ENCODE measurements at places on chromosomes 12 and 14.

DNA sequence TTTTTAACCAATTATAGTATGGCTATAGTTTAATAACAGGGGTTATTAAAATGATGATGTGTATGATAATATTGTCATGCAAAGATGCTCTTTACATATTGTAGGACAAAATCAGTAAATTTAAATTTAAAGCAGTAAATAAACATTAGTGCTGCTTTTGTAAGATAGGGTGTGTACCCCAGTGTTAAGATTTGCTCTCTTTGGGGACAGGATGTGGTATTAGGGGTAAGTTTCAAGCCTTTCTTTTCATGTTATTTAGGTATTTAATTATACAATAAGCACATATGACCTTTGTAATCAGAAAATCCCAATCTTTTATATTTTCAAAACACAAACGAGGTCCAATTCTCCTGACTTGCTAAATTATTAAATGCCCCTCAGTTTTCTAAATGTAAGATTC lies 39.7 kb upstream of the RPH3A start:
- no peak for DNase-seq

GRCh38 chr14:71180397-71180796 lies 273.1 kb downstream of the PCNX1 start:
- no peak for DNase-seq

GRCh38 chr12:42744539-42745182 lies 155.1 kb upstream of the PRICKLE1 start:
- DNase-seq = no peak

- DNase-seq = peak; percentile 70
Observed at GRCh38 chr14:64569138-64569631, 19.4 kb downstream of the PPP1R36 start.

- DNase-seq = peak; percentile 60
Observed at GRCh38 chr12:53696285-53696654, 20.4 kb upstream of the ATP5MC2 start.

DNA sequence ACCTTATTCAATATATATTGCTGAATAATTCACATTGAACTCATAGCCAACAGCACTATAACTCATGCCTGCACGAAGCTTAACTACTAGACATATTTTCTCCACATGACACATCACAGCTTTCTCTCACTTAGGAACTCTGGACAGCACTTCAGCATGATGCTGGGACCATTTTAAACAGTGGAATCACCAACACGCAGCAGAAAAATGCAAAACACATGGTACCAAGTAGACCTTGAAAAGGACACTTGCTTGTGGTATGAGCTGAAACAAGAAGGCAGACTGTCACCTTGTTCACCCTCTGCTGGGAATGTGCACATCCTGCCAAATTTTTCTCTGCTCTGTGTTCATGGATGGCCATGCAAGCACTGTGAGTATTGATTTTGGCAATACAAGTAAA lies 34.8 kb upstream of the CD9 start:
- DNase-seq = no peak

DNA sequence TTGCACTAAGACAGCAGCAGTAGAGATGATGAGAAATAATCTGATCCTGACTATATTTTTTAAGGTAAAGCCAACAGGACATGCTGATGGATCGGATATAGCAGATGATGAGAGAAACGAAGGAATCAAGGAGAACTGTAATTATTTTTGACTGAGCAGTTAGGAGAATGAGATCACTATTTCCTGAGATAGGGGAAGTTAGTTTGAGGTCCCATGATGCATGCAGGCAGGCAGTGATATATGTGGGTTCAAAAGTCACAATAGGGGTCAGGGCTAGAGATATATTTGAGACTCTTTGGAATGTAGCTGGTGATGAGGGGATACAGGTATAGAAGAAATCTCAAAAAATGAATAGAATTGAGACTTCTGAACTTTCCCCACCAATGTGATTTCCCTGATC lies 107.6 kb downstream of the GTF2A1 start:
- no peak for DNase-seq

- no peak for DNase-seq
Observed at GRCh38 chr12:131907379-131908091, 13.1 kb downstream of the ULK1 start.

DNA sequence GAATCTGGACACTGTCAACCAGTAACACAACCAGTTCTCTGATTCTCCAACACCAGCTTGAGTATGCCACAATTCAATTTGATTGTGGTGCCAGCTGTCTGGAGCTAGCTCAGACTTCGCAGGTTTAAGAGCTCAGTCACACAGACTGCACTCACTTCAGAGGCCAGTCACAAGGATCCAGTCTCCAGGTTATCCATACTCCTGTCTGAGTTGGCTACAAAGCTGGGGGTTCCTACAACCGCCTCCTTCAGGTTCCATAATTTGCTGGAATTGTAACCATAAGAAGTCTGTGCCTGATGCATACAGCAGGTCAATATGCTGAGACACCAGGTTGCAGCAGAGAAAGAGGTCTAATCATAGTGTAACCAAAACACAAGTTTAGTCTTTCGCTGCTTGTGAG lies 70.5 kb upstream of the CPSF6 start:
- no peak for DNase-seq

GRCh38 chr14:64625386-64626232 lies 75.8 kb downstream of the PPP1R36 start:
- DNase-seq = no peak

- no peak for DNase-seq
Observed at GRCh38 chr12:71276541-71276940, 118.7 kb upstream of the TSPAN8 start.

GRCh38 chr12:89470741-89471509 lies 53.7 kb downstream of the GALNT4 start:
- DNase-seq = no peak

GRCh38 chr12:61891632-61892031 lies 368.6 kb upstream of the USP15 start:
- DNase-seq = no peak

GRCh38 chr12:38151991-38152700 lies 164.4 kb upstream of the ALG10B start:
- DNase-seq = no peak

- DNase-seq = no peak
Observed at GRCh38 chr14:74582910-74583581, 29.0 kb downstream of the LTBP2 start.

GRCh38 chr12:45215419-45216229 lies at the start of gene ANO6:
Gene ANO6 (plus strand): TSS chr12:45216095. CDS start chr12:45216322, 227 bp downstream.
- DNase-seq = peak; percentile 66

DNA sequence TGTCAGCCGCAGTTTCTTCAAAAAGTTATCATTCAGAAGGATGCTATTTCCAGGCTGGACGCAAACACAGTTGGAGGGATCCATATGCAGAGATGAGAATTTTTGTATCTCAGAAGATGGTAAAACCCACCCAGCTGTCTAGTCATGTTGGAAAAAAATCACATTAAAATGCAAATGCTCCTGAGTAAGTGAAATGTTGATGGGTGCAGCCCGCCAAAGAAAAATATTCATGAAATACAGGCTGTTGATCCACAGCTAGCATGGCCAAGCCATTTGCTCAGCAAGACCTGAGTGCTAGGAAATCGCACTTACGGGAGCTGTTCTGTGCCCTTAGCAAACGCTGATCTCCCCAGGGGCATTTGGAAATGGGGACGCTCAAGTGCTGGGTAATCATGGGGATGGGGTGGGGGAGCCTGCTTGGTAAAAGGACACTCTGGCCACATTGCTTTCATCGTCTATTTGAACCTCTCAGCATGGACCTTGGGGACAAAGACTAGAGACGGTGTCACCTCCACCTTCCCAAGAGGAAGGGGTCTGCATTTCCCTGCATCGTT lies 25.7 kb downstream of the TUNAR start:
- DNase-seq = no peak

GRCh38 chr14:72291908-72292688 lies 359.9 kb downstream of the RGS6 start:
- DNase-seq = peak; percentile 2

GRCh38 chr12:64170024-64170423 lies 52.1 kb downstream of the KICS2 start:
- no peak for DNase-seq

DNA sequence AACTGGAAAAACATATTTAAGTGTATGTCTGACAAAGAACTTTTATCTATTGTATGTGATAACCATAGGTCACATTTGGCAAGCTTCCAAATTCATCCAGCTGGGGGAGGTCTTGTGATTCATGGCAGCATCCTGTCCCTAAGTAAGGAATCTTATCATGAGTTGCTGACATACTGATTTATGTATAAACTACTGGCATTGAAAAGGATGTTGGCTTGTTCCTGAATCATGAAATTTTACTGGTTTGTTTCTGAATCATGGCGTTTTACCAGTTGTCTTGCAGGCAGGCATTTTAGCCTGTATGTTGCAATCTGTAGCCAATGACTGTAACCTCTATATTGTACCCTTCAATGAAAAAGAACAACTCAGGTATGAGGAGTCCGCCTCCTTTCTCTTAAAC lies 244.8 kb downstream of the IPO8 start:
- no peak for DNase-seq

GRCh38 chr14:69214393-69214792 lies 23.1 kb downstream of the EXD2 start:
- DNase-seq = no peak

GRCh38 chr12:45434094-45434493 lies 218.2 kb downstream of the ANO6 start:
- no peak for DNase-seq

DNA sequence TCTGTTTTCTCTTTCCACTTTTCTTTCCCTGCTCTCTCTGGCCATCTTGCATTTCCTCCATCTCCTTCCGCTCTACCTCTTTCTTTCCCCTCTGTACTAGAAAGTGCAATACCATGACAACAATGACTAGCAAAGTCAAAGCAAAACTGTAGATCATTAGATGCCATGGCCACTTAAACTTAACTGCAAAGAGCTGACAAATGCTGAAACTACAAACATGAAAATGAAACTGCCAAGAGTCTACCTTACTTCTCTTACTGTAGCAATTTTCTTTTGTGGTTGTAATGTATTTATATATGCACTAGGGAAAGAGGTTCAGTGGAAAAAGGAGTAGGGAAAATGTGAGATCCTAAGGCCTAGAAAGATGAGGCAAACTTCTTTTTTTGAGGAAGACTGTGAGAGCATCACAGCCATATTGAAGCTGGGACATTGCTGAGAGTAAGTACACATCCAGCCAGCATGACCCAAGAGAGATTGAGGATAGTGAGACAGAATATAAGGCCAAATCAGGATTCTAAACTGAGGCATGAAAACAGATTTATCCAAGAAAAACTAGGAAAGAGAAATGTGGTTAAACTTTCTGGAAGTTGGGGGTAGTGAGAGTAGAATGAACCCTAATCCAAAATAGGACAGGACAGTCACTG lies 276.6 kb upstream of the NAV3 start:
- DNase-seq = no peak

GRCh38 chr12:92398565-92399309 lies 253.1 kb upstream of the BTG1 start:
- no peak for DNase-seq

GRCh38 chr12:47910981-47911380 lies 6.2 kb upstream of the VDR start:
- no peak for DNase-seq

- no peak for DNase-seq
Observed at GRCh38 chr14:71606064-71606463, 326.2 kb upstream of the RGS6 start.

DNA sequence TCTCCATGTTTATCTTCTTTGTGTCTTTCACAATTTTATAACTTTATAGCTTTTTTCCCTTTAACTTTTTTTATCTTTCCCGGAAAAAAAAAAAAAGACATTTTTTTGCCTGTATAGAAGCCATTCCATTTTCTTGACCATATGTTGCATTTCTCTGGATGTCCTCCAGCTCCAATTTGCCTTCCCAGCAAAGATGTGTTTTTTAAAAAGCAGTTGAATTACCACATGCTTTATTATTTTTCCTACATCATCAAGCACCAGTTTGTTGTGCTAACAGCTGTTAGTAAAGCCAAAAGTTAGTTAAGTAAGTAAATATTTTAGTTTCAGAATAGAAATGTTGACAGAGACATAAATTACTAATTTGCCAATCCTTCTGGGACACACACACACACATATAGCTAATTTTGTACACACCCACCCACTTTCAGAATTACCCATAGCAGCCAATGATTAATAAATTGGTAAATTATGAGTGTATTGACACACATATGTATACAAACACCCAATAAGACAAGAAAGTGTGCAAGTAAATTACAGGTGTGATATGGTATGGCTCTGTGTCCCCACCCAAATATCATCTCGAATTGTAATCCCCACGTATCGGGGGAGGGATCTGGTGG lies 118.3 kb downstream of the SLC38A6 start:
- DNase-seq = peak; percentile 1

DNA sequence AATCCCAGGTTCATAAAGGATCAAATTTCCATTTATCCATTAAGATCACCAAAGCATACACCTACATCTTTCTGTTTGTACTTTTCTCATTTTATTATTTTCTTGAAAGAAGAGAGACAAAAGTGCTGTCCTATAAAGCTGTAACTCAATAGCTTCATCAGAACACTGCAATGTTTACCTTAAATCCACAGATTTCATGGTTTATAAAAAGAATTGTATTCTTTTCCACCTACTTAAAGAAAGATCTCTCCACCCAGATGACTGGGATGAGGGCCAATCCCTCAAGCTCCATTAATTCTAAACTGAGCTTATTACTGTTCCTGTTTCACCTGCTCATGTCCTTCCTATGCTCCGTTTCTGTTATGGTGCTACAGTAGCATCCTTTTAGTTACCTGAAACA lies 470.6 kb downstream of the BCAT1 start:
- no peak for DNase-seq

GRCh38 chr14:104585966-104586697 lies 6.6 kb downstream of the C14orf180 start:
- no peak for DNase-seq

GRCh38 chr12:94699801-94700200 lies 49.4 kb upstream of the TMCC3 start:
- DNase-seq = no peak

- no peak for DNase-seq
Observed at GRCh38 chr12:49909826-49910225, 6.1 kb upstream of the FAIM2 start.

DNA sequence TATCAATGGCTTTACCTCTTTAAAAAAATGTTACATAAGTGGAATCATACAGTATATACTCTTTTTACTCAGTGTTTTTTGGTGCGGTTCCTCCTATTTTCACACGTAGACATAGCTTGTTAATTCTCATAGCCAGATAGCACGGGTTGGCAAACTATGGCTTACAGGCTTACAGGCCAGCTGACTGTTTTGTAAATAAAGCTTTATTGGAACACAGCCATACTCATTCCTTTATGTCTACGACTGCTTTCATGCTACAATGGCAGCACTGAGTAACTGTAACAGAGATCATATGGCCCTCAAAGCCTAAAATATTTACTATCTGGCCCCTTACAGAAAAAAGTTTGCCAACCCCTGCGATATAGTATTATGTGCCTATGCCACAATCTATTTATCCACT lies 5.8 kb upstream of the DAAM1 start:
- DNase-seq = no peak

GRCh38 chr12:98490501-98491453 lies 24.6 kb upstream of the TMPO start:
- peak; percentile 79 for DNase-seq

DNA sequence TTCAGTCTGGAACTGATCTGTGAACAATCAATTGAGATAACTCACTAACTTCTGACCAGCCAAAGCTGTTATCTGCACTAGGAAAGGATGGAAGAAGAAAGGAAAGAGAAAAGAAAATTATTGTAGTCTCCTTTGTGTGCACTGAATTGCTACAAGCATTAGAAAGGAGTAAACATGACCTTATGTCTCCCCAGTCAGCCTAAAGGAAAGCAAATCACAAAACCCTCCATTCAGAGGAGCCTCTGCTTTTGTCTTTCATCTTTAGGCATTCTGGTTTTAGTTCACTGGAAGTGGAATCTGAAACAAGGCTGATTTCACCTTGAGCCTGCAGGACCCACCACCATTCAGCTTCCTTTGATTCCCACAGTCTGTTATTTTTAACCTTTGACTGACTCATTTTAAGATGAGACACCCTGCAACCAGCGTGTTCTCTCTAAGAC lies 26.0 kb downstream of the TBX3 start:
- no peak for DNase-seq

Data from hippocampal formation (tissue), 2 donors.